ENCODE measurements at places on chromosomes 7 and 10. TPM values are rescaled to one million over a fixed set of nuclear protein-coding genes. Genes with fewer than 3 reads are reported as not detected.

DNA sequence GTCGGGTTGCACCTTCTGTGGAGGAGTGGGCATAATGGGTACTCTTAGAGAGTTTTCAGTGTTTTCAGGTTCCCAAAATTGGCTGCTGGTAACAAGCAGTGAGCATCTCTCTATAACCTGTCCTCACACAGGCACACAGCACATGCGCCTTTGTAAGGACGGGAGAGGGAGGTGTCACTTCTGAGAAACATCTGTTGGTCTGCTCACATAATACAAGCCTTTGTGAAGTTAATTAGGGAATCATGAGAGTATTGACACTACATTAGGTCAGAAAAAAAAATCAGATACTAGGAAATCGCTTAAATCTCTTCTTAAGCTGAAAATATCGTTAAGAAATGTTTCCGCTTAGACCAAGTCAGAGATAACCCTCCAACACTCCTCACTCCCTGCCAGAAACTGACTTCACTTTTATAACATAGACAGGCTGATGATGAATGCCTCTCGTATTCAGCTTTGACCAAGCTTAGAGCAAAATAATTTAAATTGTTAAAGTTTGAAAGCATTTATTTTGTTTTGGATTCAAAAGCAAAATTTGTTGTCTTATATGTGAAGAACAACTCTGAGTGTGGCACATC is 769.7 kb downstream of the TNS3 start:
- no peak for DNase-seq

The FAM131B gene
- total RNA-seq = 3.1 TPM

- DNase-seq = peak; percentile 83
These were observed 96.1 kb downstream of the SH3PXD2A start for GRCh38 chr10:103759100-103759781.

The STRIP2 gene
- total RNA-seq = 3.7 TPM

The ADAM12 gene
- 1.3 TPM for total RNA-seq

- DNase-seq = no peak
These were observed 20.6 kb downstream of the KLHDC10 start for GRCh38 chr7:130090745-130091532.

- no peak for DNase-seq
These were observed 180.0 kb downstream of the PARD3 start for GRCh38 chr10:34635111-34635510.

The GPC2 gene
- 3.6 TPM for total RNA-seq

The LIPF gene
- total RNA-seq = not detected

The ARMC10 gene
- 57.7 TPM for total RNA-seq

- no peak for DNase-seq
These were observed 94.7 kb downstream of the DYNC2I1 start for GRCh38 chr7:158950914-158951635.
